ENCODE measurements at places on chromosomes 16 and 17.

GRCh38 chr16:25395528-25395927 is 137.9 kb upstream of the ZKSCAN2 start:
- DNase-seq = no peak

- no peak for DNase-seq
These were observed 200.0 kb downstream of the CDRT15L2 start for GRCh38 chr17:20779521-20779920.

DNA sequence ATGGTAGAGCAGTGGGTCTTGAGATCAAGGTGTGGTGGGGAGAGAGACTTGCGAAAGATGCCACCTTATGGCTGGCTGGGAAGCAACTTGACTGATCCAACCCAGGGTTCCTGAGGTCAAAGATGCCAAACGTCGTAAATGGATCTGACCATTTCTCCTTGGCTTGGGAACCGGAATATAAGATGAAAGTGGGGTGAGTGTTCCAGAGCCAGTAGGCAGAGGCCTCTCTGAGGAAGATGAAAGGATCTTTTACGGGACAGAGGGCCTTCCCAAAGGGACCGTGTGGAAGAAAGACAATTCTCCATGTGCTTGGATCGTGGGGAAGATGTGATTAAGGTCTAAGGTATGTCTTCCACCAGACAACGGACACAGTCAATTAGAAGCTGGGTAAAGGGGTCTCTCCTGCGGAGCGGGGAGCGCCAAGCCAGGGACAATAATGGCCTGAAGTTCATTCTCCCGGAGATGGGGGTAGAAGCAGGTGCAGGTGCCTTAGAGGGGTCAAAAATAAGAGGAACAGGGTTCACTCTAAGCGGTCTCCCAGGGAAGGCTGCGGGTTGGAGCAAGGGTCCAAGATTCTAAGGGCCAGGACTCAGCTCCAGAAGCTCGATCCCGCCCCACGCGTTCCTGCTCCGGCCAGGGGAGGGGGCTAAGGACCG is 800 bp downstream of the FXR2 start:
- no peak for DNase-seq

GRCh38 chr16:68005786-68006286 is 6.6 kb upstream of the DPEP2 start:
- no peak for DNase-seq

- DNase-seq = no peak
These were observed 2.6 kb downstream of the GLIS2 start for GRCh38 chr16:4318451-4318910.

DNA sequence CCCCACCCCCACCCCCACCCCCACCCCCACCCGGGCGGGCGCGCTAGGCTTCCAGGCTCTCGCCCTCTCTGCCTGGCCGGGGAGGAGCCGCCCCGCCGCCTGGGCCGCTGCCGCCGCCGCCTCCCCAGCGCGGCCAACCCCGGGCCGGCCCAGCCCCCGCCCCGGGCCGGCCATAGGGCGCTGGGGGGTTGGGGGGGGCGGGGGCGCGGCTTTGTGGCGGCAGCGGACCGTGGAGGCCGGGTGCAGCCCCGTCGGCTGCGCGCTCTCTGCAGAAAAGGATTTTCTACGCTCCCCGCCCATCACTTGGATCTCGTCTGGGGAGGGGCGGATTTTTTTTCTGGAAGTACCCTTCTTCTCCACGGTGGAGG is 230.9 kb downstream of the MRTFB start:
- peak; percentile 11 for DNase-seq

DNA sequence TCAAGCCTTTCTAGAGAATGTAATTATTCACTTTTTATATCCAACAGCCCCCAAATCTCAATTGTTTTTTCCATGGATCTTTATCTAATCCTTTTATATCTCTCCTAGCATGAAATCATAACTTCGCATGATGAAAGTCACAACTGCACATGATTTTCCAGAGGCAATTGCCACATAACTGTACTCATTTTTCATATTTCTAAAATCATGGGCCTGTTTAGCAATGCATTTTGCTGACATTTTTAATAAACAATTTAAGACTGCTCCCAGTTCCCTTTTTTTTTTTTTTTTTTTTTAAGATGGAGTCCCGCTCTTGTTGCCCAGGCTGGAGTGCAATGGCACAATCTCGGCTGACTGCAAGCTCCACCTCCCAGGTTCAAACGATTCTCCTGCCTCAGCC is 83.5 kb downstream of the VMP1 start:
- no peak for DNase-seq

GRCh38 chr16:5216441-5217080 is 119.0 kb upstream of the EEF2KMT start:
- DNase-seq = no peak

DNA sequence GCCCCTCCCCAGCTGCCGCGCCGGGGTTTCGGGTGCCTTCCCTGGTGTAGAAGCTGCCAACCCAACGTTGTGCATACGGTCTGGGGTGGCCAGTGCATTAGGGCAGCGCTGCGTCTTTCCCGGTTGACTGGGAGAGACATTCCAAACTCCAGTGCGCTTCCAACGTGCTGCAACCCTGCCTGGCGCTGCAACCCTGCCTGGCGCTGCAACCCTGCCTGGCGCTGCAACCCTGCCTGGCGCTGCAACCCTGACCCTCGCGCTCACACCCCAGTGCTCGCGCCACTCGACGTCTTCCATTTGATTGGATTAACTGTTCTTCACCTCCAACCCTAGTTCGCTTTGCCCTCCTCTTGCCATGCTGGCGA is 488 bp upstream of the HAP1 start:
- no peak for DNase-seq

DNA sequence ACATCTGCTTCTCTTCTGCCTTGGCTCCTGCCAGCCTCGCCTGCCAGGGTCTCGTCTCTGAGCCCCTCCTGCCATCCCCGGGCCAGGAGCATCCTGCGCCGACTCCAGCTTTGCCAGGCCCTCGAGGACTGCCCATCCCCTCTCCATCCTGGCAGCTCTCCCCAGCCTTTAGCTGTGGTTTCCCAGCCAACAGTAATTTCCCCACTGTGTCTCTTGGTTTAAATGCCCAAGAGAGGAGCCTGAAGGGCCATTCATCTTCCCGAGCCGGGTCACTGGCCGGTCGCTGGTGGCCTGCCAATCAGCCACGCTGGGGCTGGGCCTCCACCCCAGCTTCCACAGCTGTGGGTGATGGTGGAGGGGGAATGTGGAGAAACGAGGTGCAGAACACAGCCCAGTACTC is 47.8 kb downstream of the MRC2 start:
- DNase-seq = no peak

DNA sequence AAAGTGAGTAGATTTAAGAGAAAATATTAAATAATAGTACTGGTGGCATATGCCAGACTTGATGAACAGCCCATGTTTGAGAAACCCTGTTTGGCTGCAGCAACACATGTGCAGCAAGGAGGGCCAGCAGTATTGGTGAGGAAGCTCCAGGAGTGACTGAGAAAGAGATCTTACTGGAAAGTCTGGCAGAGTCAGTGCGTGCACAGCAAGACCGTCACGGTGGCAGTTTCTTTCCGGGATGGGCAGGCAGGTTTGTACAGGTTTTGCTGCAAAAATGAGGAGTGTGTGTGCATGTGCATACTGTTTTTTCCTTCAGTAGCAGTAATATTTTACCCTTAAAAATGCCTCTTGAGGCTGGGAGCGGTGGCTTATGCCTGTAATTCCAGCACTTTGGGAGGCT is 41.4 kb downstream of the KSR1 start:
- DNase-seq = no peak

DNA sequence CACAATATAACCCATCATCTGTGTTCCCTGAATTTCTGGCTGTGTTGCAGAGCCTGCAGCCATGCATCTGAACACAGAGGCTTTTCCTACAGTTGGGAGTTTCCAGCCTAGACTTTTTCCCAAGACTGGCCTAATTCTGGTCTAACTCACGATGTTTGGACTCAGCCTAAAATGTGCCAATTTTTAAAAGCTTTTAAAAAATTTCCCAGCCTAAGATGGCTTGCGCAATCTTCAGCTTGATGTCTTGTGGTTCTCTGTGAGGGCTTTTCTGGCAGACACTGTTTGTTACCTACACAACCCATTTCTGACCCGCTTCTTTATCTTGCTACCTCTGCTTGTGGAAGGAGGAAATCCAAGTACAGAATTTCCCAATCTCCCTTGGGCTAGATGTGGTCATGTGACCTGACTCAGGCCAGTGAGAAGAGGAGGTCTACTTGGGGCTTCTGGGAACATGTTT is 72.7 kb upstream of the GAS7 start:
- DNase-seq = no peak

Data from NCI-H2081 (cell line).